ENCODE measurements at places on chromosomes 3 and 15.

DNA sequence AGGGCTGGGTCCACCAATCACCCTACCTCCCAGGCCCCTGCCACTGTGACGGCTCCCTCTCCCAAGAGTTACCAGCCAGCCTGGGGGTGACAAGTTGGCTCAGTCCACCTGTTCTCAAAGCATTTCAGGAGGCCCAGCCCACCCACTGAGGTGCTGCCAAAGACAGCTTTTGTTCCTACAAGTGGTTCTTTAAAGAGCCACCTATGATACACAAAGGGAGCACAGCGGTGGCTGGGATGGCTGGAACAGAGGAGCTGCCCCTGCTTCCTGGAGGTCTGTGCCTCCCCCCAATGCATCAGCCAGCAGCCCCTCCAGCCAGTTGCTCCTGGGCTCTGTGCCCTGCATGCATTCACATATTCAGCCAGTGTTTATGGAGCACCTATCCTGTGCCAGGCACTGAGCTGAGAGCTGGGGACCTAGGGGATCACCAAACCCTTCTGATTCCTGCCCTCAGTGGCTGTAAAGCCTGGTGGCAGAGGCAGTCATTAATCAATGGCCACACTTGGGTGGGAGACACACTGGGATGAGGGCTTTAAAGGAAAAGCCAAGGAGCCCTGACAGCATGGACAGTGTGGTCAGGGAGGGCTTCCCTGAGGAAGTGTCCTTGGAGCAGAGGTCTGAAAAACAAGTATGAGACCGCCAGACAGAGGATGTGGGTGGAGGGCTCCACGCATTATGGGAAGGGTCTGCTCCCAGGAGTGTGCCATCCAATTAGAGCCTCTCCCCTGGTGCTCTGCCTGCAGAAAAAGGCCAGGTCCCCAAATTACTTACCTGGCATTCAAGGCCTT is 107.1 kb upstream of the LINGO1 start:
- peak; percentile 65 for DNase-seq

GRCh38 chr3:100880845-100881244 is 112.4 kb downstream of the ABI3BP start:
- DNase-seq, result no peak

GRCh38 chr15:94383706-94384105 is 152.3 kb downstream of the MCTP2 start:
- no peak for DNase-seq

- no peak for DNase-seq
These were observed 49.4 kb upstream of the RPL32 start for GRCh38 chr3:12890610-12891390.

DNA sequence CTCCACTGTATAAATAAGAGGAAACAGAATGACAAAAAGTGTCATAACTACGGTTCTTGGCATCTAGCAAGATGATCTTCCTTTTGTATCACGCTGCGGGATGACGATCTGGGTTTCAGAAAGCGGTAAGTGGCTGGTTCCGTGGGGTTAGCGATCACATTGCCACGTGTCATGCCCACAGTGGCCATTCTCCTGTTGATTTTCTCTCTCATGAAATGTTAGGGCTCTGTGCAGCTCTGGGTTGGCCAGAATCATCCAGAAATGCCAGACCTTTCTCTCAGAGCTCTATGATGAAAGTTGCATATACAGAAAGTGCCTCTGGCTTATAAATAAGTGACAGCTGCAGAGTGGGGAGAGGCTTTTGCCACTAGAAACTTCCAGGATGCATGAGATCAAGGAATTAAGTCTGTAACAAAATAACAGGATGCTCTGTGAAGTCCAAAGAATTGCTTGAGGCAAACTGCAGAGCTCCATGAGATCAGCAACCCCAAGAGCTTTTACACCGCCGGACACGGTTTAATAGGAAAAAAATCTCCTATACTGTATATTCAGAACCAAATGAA is 71.6 kb downstream of the ABTB1 start:
- DNase-seq, result no peak

- no peak for DNase-seq
These were observed 20.6 kb downstream of the HEG1 start for GRCh38 chr3:125035217-125035616.

- no peak for DNase-seq
These were observed 34.0 kb upstream of the RPP14 start for GRCh38 chr3:58271901-58272501.

DNA sequence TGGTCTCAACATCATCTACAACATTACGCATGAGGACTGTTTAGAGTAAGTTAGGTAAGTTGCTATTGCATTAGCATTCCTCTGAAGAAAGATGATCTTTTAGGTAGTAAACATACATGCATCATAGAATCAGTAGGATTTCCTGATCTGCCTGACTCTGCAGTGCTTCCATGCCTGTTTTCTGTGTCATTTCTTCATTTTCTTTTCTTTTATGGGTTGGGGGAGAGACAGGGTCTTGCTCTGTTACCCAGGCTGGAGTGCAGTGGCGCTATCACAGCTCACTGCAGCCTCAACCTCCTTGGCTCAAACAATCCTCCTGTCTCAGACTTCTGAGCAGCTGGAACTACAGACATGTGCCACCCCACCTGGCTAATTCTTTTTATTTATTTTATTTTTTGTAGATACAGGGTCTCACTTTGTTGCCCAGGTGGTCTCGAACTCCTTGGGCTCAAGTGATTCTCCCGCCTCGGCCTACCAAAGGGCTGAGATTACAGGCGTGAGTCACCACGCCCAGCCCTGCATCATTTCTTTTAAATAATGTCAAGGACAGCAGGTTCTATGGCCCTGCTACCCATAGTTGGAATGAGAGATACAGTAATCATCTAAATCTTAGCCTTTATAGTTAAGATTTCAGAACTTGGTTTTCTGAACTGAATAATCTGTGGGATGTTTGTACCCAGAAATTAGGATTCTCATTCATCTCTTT is 184.3 kb downstream of the GHSR start:
- DNase-seq, result no peak

DNA sequence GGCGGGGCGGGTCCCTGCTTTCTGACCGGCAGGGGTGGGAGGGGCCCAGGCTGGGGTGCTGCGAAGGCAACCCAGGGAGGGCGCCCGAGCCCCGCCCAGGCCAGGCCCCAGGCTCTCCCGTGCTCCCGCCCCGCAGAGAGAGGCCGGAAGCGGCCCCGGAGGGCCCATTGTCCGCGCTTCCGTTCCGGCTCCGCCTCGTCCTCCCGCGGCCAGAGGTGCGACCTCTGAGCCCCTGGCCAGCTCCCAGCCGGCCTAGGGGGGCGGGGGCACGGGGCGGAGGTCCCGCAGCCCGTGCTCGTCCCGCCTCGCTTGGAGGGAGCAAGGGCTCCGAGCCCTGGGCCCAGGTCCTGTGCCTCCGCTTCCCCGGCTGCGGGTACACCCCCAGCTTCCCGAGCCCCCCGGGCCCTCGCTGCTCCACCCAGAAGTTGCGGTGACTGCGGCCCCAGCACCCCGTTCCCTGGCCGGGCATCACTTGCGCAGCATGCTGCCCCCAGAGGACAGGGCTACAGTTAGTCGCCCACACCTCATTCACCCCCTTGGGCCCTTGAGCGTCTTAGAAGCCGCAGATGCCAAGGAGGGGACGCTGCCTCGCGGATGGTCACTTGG is 20.4 kb upstream of the PLXND1 start:
- DNase-seq, result no peak

- no peak for DNase-seq
These were observed 73.0 kb downstream of the MGLL start for GRCh38 chr3:127749361-127749760.

GRCh38 chr3:172257648-172258400 is 190.4 kb downstream of the GHSR start:
- DNase-seq, result no peak

DNA sequence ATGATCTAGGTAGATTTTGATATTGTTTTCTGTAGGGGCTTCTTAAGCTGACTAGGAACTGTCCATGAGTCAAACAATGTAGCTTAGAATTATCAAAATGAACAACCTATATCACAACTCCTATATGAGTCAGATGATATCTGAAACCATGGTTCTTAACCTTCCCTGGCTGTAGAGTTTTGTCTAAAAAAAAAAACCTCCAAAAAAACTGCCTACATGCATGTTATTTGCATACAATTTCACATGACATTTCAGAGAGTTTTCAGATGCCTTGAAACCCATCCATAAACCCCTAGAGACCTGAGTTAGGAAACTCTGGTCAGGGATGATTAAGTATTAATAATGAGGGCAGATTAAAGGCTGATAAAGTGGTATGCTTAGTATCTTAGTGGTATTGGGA is 157.0 kb downstream of the CHST2 start:
- DNase-seq, result no peak

DNA sequence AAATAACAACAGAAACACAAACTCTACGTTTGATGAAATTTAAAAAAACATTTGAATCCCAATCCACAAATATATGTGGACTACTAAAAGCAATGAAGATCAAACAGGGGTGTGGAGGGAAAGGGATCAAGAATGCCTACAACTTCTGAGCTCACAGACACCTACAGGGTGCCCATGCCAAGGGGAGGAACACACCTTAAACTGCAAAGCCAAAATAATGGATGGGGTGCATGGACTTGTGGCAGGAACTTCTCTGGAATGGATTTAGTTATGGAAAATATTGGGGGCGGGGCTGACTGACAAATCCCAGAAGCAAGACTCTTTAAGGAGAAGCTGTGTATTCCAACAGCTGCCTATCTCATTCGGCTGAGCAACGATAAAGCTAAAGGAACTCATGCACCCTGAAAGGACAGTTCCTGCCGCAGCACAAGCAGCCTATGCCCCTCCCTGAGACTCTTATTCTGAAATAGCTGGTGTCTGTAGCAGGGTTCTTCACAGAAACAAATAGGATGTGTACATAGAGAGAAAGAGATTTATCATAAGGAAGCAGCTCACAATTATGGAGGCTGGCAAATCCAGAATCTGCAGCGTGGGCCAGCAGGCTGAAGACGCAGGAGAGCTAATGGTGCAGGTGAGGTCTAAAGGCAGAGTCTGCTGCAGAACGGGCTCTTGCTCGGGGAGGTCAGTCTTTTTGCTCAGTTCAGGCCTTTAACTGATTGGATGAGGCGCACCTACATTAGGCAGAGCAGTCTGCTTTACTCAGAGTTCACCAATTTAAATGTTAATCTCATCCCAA is 24.5 kb upstream of the PLA2G4D start:
- peak; percentile 28 for DNase-seq

GRCh38 chr15:41562784-41563198 is 3.8 kb downstream of the TYRO3 start:
- no peak for DNase-seq

DNA sequence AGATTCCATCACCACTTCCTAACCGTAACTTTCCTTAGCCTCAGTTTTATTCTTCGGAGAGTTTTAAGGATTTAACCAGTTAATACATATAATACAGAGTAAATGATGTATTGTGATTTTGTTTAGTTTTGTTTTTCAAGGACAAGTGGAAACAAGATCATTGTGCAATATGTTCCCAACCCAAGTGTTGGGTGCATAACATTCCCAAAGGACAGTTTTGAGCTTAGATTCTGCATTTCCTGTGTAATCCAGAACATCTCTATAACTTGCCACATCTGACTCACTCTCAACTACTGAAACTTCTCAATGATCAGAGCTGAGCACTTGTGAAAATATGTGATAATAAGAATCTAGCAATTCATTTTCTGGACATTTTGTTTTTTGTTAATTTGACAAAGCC is 466.1 kb upstream of the PPP2R3A start:
- no peak for DNase-seq

DNA sequence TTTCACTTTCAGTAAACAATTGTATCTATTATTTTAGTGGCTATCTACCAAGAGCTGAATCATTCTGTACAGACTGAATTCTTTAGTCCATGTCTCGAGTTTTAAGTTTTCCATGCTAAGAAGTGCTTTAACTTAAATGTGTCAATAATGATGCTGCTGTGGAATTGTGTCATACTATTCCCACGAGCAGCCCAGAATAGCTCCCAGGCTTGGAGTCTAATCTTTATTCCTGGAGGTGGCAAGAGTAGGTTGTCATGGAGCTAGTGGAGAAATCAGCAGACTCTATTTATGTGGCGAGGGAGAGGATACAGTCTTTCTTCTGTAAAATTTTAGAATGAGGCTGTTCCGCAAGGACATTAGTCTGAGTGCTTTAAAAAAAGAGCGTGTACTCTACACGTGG is 207.2 kb downstream of the ROBO2 start:
- DNase-seq, result peak; percentile 62

- peak; percentile 64 for DNase-seq
These were observed 150.5 kb downstream of the NTRK3 start for GRCh38 chr15:88106074-88106473.

- no peak for DNase-seq
These were observed 30.2 kb upstream of the GREM1 start for GRCh38 chr15:32687556-32687955.

DNA sequence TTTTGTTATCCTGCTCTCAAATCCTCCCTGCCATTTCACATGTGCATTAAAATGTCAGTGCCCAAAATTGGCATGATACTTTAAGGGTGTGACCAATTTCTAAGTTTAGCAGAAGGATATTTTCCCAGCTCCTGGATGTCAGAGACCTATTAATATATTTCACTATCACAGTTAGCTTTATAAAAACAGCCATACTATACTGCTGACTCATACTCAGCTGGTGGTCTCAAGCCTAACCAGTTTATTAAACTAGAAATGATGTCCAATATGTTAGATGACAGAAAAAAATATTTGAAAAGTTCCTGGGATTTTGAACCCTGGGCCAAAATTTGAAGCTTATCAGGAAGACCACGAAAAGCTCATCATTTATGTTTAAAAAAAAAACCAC is 60.9 kb upstream of the ZNF280D start:
- DNase-seq, result no peak

- DNase-seq, result peak; percentile 6
These were observed 27.2 kb downstream of the FEM1B start for GRCh38 chr15:68304589-68305337.

DNA sequence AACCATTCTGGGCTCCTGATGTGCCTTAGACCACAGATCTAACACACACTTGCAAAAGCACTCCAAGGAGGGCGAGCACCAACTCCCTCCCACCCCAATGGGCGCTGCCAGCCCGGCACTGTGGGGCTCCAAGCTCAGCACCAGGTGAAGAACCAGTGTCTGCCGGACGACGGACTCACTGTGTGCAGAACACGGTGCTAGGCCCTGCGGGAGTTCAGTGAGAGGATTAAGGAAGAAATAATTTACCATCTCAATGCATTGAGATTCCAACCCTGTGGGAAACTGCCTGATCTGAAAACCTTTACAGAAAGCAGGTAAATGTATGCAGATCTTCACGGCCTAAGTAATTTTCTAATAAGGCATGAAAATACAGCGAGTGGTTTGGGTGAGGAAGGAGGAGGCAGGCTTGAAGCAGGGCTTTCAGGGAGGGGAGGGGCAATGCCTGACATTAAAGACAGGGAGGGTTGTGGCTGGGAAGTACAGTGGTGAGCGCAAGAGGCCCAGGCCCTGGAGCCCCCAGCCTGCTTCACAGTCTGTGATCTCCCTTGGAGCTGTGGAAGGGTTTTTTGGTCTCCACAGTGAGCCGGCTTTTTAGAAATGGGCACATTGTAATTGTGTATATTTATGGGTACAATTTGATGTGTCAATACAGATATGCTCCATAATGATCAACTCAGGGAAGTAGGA is 35.6 kb upstream of the CHRNB4 start:
- DNase-seq, result no peak

DNA sequence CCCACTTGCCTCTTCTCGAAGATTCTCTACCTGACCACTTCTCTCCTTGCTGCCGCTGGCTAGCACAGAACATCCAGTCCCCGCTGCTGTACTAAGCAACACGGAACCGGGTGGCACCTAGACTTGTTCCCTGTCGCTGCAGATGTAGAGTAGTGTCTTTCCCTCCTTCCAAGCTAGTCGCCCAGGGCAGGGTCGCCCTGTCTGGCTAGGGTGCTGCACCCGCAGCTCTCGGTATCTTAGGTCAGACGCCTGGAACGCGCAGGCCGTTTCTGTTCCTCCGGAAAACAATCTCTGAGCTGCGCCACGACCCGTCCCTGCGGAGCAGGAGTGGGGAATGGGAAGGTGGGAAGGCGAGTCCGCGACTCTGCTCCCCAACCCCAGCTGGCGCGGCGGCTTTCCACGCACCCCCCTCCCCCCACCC is 758 bp upstream of the SNX33 start:
- DNase-seq, result no peak
